ENCODE measurements at places on chromosomes 3 and 15. TPM values are rescaled to one million over a fixed set of nuclear protein-coding genes. Genes with fewer than 3 reads are reported as not detected.

The TRIM42 gene
- polyA plus RNA-seq, result not detected

- DNase-seq, result no peak
Measured at GRCh38 chr3:143311096-143311495, 191.5 kb downstream of the CHST2 start.

DNA sequence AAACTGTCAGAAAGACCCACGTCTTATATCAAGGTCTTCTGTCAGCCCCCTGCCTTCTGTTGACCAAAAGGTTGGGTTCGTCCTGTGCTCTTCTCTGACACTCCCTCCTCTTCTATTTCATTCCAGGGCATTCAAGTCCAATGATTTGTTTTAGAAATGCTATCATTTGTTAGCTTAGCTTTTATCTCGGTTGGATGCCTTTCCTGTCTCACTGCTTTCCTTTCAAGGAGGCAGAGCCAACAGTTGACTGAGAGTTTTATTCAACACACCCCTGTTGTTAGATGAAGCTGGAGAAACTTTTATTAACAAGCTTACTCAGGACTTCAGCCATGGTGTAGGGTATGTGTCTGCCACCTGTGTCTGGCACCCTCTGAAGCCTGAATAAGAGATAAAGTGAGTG lies 112.0 kb upstream of the SLC7A14 start:
- DNase-seq, result no peak

The MUC20 gene
- 1.6 TPM for polyA plus RNA-seq

DNA sequence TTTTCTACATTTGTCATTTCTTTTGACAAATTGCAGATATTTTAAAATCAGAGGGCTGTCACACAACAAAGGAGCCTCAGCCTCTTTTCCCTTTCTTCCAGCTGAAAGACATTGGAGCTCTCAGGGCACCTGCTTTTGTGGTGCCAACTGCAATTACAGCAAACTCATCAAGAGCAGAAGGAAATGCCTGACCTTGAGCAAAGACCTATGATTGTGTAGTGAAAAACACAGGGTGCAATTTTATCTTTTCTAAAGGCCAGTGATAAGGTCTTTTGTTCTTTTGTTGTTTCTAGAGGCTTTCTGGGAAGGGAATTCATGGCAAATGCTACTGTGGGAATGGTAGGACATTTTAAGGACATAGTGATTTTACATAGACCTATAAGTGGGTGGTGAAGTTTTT lies 214.3 kb downstream of the OXSM start:
- DNase-seq, result no peak

The POC1A gene
- polyA plus RNA-seq, result 3.6 TPM

- no peak for DNase-seq
Measured at GRCh38 chr15:72474466-72474911, 359 bp downstream of the ARIH1 start.

The CIDEC gene
- 0.46 TPM for polyA plus RNA-seq

- DNase-seq, result no peak
Measured at GRCh38 chr3:150547045-150547741, 606 bp downstream of the EIF2A start.
